MV-4-11 (cell line): ENCODE measurements at places on chromosomes 1 and 21.
A peak's percentile ranks its signal among the peaks of the same experiment; 100 is the strongest.

- no peak for DNase-seq
These were observed 9.6 kb upstream of the SFT2D2 start for GRCh38 chr1:168216171-168216570.

- no peak for DNase-seq
These were observed 8.7 kb upstream of the GPX7 start for GRCh38 chr1:52593495-52593894.

DNA sequence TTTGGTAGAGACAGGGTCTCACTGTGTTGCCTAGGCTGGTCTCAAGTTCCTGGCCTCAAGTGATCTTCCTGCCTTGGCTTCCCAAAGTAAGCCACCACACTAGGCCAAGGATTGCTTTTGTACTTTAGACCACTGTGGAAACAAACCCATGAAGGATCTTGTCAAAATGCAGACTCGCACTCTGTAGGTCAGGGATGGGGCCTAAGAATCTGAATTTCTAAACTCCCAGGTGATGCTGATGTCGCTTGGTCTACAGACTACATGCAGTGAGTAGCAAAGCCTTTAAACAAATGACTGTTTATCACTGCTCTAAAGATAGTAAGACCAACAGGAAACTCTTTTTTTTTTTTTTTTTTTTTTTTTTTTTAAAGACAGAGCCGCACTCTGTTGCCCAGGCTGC is 54.1 kb upstream of the MUTYH start:
- peak; percentile 60 for DNase-seq

DNA sequence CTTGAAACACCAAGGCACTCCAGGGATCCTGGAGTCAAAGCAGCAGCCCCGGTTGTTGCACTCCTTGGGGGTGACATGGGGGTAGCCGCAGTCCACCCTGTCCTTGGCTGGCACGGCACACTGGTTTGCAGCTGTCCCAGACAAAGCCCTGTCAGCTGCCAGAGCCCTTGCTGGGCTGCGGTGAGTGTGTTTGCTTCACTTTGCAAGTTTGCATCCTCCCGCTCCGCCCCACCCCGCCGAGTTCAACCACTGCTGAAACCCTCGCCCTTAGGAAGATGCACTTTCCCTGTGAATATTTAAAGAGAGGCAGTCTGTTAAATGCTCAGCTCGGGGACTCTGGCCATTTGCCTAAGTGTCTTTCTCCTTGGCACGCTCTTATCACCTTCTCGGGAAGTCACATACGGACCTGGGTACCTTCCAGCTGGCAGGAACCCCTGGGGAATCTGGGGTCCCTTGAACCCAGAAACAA is 1.7 kb downstream of the TFF3 start:
- DNase-seq, result peak; percentile 20

DNA sequence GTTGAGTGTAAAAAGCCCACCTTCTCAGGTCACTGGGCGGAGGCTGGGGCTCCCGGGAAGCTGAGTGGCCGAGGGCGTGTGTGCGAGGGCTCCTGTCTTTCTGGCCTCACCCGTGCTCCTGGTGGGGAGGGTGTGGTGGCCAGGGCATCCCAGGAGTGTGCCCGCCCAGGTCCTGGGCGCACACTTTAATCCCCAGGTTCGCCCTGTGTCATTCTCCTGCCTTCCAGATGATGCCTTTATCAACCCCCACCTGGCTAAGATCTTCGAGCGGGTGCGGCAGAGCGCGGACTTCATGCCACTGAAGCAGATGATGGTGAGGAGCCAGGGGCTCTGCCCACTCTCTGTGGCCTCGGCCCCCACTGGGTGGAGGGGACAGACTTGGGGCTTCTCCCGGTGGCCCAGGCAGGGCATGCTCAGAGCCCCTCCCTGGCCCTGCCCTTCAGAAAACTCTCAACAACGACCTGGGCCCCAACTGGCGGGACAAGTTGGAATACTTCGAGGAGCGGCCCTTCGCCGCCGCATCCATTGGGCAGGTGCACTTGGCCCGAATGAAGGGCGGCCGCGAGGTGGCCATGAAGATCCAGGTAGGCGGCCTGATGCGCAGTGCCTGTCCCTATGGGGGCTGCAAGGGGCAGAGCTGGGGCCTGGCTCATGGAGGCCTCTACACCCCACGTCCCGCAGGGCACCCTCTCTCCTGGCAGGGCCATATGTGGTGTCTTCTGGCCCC is 42.5 kb downstream of the COQ8A start:
- DNase-seq, result no peak

DNA sequence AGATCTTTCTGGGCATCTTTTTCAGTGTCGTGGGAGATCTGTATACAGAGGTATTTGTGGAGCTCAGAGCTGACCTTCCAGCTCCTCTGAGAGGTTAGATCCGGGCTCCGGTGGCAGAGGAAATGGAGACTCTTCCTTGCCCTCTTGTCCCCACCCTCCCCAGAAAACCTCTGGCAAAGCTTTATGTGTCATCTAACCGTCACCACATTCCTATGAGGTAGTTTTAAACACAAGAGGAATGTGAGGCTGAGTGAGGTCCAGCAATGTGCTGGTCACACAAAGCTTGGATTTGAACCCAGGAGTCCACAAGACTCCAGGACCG is 1.2 kb downstream of the CD160 start:
- no peak for DNase-seq

- no peak for DNase-seq
These were observed 10.1 kb upstream of the EXO1 start for GRCh38 chr1:241837901-241838300.

DNA sequence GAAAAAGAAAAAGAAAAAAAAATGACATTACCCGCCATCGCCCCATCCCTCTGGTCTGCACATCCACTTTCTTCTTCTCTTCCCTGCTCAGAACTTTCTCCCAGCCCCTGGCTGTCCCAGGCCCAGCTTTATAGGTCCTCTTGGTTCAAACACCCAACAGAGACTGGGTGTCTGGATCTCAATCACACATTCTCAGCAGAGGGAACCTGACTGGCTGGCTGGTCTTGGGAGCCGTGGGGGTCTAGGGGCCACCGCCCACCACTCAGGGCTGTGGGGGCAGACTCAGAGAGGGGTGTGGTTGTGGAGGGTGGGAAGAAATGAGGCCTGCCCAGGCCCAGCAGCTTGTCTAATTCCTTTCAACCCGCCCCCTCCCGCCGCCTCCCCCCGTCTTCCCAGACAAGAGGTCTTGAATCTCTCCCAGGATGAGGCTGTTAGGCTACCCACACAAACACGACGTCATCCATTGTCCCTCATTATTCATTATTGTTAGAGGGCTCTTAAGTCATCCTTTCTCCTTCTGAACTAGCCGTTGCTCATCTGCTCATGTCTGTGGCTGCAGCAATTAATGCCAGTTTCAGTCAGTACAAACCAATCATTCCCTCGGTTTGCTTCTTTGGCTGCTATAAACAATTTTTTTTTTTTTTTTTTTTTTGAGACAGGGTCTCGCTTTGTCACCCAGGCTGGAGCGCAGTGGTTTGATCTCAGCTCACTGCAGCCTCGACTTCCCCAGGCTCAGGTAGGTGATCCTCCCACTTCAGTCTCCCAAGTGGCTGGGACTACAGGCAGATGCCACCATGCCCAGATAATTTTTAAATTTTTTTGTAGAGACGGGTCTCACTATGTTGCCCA is 40.6 kb upstream of the CLIC4 start:
- DNase-seq, result peak; percentile 64

DNA sequence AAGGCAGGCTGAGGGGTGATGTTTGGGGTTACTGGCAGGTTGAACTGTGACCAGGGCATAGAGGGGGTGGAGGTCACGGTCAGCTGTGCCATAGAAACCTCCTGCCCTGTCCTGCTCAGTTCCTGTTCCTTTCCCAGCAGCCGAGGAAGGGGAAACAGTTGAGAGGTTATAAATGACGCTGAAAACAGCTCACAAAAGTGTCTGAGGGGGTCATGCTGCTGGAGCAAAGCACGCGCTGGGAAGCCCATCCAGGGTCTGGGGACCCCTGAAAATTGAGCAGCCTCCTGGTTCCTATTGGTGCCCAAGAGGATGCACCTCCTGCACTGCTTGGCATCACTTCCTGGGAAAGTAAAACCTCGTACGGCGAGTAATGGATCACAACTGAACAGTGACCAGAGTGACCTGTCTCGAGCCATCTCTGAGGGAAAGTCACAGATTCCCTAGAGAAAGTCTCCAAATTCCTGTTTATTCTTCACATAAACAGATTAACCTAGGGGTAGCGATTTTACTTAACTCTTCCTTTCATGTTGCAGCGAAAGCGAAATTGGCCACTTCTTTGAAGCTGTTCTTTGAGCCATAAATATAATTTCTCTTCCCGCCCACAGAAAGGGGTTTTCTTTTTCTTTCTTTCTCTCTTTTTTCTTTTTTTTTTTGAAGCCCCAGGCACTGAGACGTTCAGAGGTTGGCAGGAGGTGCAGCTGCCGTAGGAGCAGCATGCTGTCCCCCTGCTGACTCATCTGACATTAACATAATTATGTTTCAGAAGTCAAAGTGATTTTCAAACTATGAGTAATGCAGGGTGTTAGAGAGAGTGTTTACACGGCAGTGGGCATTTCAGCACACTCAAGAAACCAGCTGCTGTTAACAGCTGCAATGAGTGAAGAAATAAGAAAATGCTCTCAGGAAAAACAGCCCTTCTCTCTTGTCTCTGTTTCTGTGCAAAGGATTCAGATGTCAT is 41.8 kb upstream of the ATF3 start:
- DNase-seq, result peak; percentile 87

- DNase-seq, result no peak
These were observed 1164.4 kb upstream of the ADGRL4 start for GRCh38 chr1:80170811-80171485.

DNA sequence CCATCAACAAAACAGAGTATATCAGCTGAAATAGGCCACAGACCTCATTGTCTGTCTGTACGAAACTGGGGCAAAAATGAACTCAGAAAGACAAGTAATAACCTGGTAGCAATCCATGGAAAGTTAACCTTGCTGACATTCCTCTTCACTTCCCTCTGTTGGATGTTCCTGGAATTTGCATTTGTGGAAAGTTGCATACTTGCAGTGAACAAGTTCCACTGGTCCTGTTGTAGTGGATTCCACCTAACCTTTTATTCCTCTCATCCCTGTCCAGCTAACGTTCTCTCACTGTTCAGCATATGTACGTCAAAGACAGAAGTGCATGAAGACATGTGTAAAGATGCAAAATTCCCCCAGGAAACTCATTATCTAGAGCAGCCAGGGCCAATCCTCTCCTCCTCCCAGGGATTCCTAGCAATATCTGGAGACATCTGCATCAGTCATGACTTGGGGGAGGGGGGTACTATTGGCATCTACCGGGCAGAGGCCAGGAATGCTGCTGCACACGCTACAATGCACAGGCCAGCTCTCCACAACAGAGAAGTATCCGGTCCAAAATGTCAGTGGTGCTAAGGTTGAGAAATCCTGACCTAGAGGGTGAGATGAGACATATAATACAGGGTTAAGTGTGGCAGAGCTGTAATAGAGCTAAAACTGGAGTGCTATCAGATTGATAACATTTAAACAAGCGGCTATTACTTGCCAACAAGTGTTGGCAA is 8.2 kb downstream of the LPAR3 start:
- no peak for DNase-seq
